GM18507 (cell line): ENCODE measurements at places on chromosomes 4 and X.

- DNase-seq, result no peak
These were observed 17.5 kb downstream of the CCDC160 start for GRCh38 chrX:134254511-134254910.

- DNase-seq, result peak; percentile 28
These were observed 32.7 kb downstream of the TBC1D14 start for GRCh38 chr4:6942238-6942800.

DNA sequence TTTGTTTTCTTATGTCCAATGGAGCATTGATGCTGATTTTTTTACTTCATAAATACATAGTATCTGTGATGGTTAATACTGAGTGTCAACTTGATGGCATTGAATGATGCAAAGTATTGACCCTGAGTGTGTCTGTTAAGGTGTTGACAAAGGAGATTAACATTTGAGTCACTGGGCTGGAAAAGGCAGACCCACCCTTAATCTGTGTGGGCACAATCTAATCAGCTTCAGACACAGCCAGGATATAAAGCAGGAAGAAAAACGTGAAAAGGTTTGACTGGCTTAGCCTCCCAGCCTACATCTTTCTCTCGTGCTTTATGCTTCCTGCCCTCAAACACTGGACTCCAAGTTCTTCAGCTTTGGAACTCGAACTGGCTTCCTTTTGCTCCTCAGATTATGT, 230.6 kb upstream of the SPRY1 start:
- DNase-seq, result no peak

DNA sequence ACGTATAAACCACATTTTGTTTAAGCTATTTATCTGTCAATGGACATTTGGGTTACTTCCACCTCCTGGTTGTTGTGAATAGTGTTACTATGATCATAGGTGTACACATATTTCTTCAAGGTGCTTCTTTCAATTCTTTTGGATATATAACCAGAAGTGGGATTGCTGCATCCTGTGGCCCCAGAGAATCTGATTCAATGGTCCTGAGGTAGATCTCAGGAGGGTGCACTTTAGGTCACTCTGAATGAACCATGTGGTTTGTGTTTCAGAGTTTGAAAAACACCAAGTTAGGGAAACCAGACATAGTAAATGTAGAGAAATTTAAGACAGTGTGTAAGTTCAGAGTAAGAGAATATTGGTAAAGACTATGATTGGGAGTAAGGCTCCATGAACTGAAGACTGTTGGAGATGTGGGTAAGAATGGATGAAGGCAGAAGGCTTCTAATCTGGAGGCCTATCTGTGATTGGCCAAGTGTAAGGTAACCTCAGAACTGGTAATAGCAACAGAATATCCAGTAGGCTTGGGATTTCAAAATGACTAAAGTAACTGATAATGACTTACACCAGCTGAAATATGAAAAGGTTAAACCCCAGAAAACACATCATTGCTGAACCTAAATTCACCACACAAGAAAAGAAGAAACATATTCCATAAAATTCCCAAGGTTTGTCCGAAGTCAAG, 236.9 kb downstream of the CAMK2D start:
- DNase-seq, result no peak

GRCh38 chrX:72294497-72294896, 11.2 kb downstream of the CITED1 start:
- DNase-seq, result no peak

DNA sequence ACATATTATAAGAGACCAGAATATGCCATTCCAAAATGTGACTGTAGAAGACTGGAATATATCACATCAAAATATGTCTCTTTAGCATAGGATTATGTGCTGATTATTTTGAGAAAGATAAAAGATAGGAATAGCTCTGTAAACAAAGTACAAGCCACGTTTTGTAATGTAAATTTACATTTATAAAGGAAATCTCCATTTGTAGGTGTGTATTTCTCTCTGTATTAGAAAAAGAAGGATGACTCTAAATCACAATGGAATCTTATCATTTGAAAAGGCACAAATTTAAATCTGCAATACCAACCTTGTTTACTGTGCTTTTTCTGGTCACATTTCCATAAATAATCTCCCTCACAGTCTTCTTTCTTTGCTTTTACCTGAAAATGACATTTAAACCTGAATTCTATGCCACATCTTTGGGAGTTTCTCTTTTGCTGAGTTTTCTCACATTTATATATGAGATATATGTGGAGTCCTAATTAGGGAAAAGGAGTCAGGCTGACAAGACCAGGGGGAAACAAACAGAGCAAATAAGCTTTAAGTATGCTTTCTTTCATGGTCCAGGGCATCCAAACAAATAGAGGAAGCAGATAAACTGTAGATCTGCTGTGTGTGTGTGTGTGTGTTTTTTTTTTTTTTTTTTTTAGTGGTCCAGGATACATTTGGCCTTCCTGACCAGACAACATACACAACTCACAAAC, 244.0 kb downstream of the CPXCR1 start:
- DNase-seq, result no peak

GRCh38 chrX:100478714-100479306, 68.7 kb upstream of the PCDH19 start:
- DNase-seq, result no peak

GRCh38 chrX:81377329-81377728, 175.4 kb downstream of the SH3BGRL start:
- no peak for DNase-seq

GRCh38 chr4:86092684-86093083, 267.2 kb downstream of the MAPK10 start:
- no peak for DNase-seq

DNA sequence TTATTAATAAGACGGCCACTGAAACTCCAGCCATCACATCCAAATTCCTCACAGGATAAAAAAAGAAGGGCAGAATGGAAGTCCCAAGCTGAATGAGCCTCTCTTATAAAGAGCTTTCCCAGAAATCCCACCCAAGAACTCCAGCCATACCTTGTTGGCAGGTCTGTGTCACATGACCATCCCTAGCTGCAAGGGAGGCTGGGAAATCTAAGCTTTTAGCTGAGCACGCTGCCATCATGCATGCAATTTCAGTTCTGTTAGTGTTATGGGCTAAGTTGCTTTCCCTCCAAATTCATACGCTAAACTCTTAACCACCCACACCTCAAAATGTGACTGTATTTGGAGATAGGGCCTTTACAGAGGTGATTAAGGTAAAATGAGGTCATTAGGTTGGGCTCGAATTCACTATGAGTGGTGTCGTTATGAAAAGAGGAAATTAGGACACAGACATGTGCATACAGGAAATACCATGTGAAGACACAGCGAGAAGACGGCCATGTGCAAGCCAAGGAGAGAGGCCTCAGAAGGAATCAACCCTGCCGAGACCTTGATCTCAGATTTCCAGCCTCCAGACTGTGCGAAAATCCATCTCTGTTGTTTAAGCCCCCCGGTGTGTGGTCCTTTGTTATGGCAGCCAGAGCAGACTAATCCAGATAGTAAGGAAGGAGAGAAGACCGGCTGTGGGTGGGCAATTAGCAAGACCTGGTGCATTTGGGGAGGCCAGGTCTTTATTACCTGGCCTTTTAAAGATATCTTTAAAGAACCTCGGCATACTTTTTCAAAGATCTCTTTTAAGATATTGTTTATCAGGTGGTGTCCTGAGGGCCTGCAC, 317.6 kb downstream of the BCOR start:
- no peak for DNase-seq

GRCh38 chrX:30620980-30621618, 32.1 kb upstream of the GK start:
- no peak for DNase-seq

DNA sequence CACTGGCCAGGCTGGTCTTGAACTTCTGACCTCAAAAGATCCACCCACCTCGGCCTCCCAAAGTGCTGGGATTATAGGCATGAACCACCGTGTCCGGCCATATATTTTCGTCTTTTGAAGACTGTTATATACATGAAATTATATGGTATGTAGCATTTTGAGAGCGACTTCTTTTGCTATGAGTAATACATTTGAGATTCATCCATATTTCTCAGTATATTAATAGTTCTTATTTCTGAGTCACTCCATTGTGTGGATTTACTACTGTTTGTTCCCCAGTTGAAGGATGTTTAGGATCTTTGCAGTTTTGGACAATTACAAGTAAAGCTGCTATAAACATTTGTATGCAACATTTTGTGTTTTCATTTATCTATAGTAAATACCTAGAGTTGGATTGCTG, 34.9 kb downstream of the GNL3L start:
- no peak for DNase-seq

GRCh38 chr4:26235500-26235899, 85.3 kb upstream of the RBPJ start:
- DNase-seq, result no peak

GRCh38 chr4:167025670-167026069, 208.6 kb downstream of the SPOCK3 start:
- no peak for DNase-seq

- peak; percentile 51 for DNase-seq
These were observed 194.6 kb upstream of the FTHL17 start for GRCh38 chrX:31266203-31267076.

GRCh38 chrX:848386-848785, 217.8 kb downstream of the SHOX start:
- DNase-seq, result no peak

DNA sequence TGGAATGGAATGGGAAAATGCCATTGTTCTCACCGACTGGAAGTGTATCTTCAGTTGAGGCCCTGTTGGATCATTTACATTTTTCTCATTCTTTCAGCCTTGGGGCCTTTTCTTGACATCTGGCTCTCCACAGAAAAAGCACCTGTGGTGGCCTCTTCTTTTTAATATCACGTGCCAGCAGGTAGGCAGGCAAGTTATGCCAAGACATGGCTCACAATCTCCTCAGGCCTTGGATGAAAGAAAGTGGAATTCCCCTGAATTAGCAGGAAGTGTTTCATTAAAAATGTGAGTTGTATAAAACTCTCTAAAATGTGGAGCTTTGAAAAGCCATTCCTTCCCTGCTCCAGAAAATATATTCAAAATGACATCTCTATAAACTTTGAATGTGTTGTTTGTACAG, 122.1 kb downstream of the FRAS1 start:
- DNase-seq, result no peak

DNA sequence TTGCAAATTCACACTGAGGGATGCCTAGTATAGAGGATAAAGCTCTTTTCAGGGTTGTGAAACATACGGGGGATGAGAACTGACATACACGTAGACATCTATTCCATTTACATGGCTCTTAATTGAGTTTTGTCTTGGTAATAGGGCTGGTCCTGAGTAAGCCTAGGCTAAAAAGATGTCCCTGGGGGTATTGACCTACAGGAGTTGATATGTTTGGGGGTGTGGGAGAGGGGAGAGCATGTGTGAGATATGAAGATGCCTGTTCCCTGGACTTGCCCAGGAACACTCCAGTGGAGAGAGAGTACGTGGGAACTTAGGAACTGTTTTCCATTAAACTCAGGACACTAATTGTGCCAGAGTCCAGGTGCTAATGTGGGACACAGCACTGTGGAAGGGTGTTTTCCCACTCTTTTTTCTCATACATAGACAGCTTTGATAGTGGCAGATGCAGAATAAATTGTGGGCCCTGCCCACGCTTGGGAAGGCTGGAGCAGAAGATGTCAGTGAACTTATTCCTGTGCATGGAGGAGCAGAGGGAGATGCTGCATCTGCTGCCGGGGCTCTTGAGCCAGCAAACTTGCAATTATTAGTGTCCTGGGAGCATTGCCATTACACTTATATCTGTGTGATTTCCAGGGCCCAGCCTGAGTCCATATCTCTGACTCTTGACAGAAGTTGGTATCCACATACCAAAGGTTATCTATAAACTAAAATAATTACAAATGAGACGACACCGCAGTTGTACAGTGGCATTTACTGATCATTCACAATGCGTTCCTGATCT, 20.7 kb downstream of the SYNPO2 start:
- no peak for DNase-seq

GRCh38 chr4:51858605-51859202, 15.8 kb downstream of the DCUN1D4 start:
- no peak for DNase-seq

- DNase-seq, result no peak
These were observed 38.4 kb downstream of the GPRIN3 start for GRCh38 chr4:89269121-89269666.

DNA sequence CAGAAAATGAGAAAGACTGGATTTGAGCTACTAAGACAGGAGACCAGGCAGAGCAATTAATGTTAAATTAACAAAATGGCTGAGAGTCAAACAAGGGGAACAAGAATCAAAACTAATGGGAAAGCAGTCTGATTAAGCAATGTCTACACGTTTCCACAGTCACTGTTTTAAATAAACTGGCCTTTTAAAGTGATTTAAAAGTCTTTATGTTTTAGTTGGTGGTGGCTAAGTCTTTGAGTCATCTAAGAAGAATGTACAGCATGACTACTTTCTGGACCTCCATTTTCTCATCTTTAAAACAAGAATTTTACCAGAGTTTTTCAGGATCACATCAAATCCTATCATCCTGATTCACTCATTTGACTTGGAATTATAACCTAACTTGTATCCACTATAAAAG, 233.8 kb downstream of the ENOX2 start:
- no peak for DNase-seq

- no peak for DNase-seq
These were observed 526.0 kb downstream of the CFAP47 start for GRCh38 chrX:36445566-36445965.

GRCh38 chr4:119136546-119136945, 914 bp downstream of the MYOZ2 start:
- DNase-seq, result no peak

- DNase-seq, result no peak
These were observed 2.4 kb downstream of the RAP2C start for GRCh38 chrX:132216806-132217202.

DNA sequence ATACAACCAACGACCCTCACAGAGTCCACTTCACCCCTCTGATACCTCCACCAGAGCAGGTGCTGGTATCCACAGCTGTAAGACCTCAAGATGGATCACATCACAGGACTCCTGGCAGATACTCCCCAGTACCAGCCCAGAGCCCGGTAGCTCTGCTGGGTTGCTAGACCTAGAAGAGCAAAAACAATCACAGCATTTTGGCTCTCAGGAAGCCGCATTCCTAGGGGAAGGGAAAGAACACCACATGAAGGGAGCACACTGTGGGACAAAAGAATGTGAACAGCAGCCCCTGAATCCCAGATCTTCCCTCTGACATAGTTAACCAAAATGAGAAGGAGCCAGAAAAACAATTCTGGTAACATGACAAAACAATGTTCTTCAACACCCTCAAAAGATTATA, 303.1 kb upstream of the GRIA3 start:
- DNase-seq, result no peak

GRCh38 chr4:98203332-98204235, 57.6 kb upstream of the RAP1GDS1 start:
- DNase-seq, result peak; percentile 46
